Naive B cell (primary cell): ENCODE measurements at places on chromosomes 7 and 10.

DNA sequence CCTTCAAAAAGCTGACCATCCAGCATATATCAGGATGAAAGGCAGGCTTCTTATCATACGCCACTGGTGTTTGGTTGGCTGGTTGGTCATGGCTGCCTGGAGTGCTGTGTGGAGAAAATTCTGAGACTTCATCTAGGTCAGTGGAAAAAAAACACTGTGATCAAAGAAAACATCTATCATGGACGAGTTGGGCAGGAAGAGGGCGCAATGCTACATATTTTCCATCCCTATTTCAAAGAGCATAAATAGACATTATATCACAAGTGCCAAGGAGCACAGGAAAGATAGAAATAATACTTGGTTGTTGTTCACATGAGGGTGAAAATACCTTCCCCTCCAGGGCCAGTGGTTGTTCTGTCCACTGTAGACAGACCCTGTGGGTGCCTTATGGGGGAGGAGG, 128.4 kb upstream of the PLPP4 start:
- no peak for DNase-seq

DNA sequence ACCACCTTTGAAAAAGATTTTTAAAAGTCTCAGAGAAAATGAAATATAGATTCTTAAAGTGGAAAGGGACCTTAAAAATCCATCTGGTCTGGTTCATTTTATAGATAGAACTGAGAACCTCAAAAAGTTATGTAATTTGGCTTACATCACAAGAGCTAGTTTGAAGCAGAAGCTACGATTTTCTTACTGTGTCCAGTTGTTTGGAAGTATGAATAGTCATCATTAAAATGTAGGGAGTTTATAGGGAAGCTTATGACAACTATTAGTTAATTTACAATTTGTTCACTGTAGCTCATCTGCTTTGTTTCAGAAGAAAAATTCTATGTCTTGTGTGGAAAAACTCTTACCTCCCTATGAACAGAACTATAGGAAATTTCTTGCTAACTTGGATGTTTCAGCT, 26.9 kb downstream of the ZEB1 start:
- no peak for DNase-seq

GRCh38 chr7:139361523-139361922, 1.8 kb downstream of the LUC7L2 start:
- no peak for DNase-seq

DNA sequence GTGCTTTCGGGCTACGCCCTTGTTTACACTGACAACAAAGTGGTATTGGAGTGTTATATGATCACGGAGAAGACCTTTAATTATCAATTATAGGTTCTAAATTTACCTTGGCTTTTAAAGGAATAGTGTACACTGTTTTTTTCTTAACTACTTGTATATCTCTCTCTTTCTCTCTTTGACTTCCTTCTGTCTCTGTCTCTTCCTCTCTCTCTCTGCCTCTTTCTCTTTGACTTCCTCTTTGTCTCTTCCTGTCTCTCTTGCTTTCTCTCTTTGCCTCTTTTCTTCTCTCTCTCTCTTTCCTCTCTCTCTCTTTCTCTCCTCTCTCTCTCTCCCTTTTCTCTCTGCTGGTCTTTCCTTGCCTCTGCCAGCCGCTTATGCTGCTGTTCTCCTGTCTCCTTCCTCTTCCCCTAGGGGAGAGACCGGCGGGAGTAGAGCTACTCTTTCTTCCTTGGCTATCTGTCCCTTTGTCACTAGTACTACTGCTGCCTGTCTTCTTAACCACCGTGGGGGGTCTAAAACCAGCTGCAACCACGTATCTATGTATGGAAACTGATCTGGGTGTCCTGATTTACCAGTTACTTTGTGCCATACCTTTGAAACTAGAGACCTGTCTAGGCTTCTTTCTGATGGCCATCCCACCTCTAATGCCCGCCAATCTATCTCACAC, 36.9 kb upstream of the GSDME start:
- DNase-seq: no peak

- no peak for DNase-seq
These were observed 68.5 kb downstream of the CRTAC1 start for GRCh38 chr10:97961945-97962344.

DNA sequence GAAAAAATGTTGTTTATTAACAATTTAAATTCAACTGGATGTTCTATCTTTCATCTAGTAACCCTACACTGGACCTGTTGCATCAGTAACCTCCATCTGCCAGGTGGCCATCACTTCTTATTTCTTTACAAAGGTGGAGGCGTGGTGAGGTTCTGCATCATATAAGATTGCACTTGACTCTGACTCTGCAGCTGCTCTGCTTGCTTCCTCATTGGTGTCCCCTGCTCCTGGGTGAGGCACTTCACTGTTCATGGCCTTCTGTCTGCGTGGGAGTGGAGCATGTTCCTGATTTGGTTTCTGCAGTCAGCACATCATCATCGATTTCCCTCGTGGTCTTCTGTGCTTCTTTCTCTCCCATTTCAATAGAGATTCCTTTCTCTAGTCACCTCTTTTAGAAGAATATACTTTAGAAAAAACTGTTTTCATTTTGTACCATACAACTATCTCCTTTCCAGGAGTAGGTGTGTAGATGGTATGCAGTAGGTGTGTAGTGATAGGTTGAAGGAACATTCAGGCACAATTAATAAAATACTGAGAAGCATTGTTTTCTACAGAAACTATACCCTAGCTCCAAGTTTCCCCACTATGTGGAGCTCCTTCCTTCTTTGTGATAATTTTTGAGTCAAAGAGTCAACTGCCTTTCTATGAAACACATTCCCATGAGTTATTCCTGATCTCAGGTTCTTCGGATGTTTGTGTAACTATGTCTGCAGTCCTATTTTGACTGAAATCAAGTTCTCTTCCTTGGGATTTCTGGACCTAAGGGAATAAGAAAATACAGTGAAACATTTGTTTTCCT, 231.7 kb upstream of the CNTNAP2 start:
- DNase-seq: peak; percentile 6

- no peak for DNase-seq
These were observed 137.5 kb downstream of the ZNF365 start for GRCh38 chr10:62511656-62512055.
